ENCODE measurements at places on chromosomes 11 and 22.

GRCh38 chr22:33871935-33872334 is 48.3 kb downstream of the LARGE1 start:
- DNase-seq: no peak

GRCh38 chr11:12785901-12786300 is 111.7 kb downstream of the TEAD1 start:
- no peak for DNase-seq

GRCh38 chr11:18633256-18634139 is 644 bp downstream of the SPTY2D1 start:
- no peak for DNase-seq

DNA sequence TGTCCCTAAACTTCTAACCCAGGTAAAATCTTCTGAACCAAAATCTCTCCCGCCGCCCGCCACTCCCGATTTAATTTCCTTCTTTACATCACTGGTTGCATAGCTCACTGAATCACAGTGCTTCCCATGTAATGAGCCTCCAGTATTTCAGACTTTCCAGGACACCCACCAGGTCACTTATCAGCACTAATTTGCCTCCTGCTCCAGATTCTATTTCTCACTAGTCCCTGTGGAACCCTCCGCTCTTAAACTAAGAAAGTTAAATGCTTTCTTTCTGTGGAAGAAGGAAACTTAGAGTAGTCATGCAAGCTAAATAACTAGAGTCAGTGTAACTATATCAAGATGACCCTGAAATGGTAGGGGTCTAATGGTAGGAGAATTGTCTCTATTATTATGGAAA is 106.6 kb upstream of the OPCML start:
- DNase-seq: no peak

- DNase-seq: no peak
Observed at GRCh38 chr11:16797776-16798175, 59.3 kb downstream of the C11orf58 start.

GRCh38 chr11:122938557-122938956 is 43.1 kb downstream of the BSX start:
- no peak for DNase-seq

GRCh38 chr22:35918456-35918855 is 110.2 kb downstream of the RBFOX2 start:
- no peak for DNase-seq
